Putamen (tissue), 1 donor: ENCODE measurements at places on chromosomes 12 and 14.

GRCh38 chr12:131126662-131127173, 173.0 kb downstream of the ADGRD1 start:
- DNase-seq, result no peak

- DNase-seq, result no peak
These were observed 72.8 kb downstream of the C12orf42 start for GRCh38 chr12:103422746-103423515.

- DNase-seq, result no peak
These were observed 45.9 kb downstream of the TSPAN9 start for GRCh38 chr12:3122841-3123678.

GRCh38 chr14:86035882-86036281, 505.9 kb downstream of the FLRT2 start:
- DNase-seq, result no peak

DNA sequence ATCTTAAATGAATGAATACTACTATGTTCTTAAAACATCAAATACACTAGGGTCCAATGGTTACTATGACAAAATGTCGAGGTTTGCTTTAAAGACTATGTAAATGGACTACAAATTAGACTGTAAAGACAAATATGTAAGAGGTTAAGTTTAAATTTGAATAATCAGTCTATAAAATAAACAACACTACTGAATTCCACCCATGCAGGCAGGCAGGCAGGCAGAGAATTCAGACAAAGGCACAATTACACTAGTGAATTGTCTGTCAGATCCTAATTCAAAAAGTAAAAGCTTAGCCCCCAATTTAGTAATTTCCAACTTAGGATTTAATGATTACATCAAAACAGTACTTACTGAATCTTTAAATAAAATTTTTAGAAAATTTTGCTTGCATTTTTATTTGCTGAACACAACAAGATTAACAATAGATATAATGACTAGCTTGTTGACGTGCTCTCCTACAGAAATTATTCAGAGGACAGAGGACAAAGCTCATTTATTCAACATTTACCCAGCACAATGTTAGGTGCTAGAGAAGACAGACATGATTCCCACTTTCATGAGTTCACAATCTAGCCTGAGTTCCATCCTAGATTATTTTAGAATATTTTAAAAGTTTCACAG, 97.4 kb downstream of the CDK17 start:
- DNase-seq, result peak; percentile 71
